ENCODE measurements at places on chromosomes 1 and 21.

DNA sequence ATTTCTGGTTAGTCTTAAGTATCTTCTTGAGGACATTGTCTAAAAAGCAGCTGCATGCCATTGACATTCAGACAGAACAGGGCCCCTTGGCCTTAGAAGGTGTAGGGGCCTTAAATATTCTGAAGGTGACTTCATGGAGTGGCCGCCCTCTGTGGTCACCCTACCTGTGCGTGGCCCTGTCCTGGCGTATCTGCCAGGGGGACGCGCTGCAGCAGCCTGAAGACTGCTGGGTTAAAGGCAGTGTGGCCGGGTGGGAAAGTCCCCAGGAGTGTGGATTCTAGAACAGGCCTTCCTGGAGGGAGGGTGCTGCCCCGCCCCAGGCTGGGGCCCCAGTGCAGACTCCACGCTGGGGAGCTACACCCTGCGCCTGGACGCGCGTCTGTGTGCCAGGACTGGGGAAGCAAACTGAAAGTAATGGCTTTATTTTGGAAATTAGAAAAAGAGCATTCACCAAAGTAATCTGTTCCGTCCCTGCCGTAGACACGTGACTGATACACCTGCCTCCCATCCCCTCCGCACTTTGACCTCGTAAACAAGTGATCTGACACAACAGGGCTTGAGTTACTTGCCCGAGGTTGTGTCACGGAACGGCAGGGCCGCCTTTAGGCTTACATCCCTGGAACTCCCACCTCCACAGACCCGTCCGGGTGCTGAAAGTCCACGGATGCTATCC is 1.8 kb downstream of the AGPAT3 start:
- DNase-seq = no peak

DNA sequence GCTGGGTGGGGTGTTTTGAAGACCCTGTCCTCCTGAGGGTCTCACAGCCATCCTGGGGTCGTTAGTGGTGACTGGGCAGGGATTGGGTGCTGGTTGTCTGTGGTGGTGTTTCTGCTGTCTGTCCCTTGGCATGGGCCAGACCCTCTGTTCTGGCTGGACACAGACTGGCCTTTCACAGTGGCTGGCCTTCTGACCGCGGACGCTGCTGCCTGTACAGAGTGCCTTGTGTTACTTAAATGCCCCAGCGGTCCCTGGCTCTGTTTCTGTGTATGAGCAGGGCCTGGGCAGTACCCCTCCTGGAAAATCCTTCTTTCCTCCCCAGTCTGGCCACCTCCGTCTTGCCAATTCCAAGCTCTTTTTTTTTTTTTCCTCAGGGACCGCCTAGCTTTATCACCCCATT is 50.9 kb downstream of the SH3BGR start:
- DNase-seq = no peak

- no peak for DNase-seq
Measured at GRCh38 chr1:15948091-15948591, 27.8 kb downstream of the ZBTB17 start.

GRCh38 chr1:240387051-240387450 is 224.9 kb downstream of the GREM2 start:
- no peak for DNase-seq

- peak; percentile 40 for DNase-seq
Measured at GRCh38 chr1:28540651-28541050, 12.2 kb upstream of the TRNAU1AP start.

- no peak for DNase-seq
Measured at GRCh38 chr1:178361847-178362246, 134.9 kb downstream of the CLEC20A start.

- DNase-seq = peak; percentile 61
Measured at GRCh38 chr1:59445040-59445439, 148.1 kb downstream of the FGGY start.

- peak; percentile 61 for DNase-seq
Measured at GRCh38 chr1:216750031-216750627, 26.9 kb upstream of the ESRRG start.

GRCh38 chr1:61444288-61444687 is 280.7 kb downstream of the TM2D1 start:
- no peak for DNase-seq

DNA sequence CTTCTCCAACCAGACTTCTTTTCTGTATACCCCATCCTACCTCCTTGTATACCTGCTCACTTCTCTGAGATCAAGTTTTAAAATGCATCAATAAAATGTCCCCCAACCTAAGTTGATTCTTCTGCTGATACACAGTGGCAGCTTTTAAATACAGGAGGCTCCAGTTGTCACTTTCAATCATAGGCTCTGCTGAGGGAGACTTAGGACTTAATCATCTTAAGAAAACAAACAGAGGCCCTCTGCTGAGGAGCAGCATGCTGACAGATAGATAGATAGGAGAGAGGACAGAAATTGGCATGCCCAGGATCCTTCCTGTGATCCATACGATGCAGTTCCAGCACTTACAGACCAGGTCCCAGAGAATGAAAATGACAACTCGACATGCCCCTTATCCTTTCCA is 311.0 kb upstream of the PROX1 start:
- DNase-seq = no peak

DNA sequence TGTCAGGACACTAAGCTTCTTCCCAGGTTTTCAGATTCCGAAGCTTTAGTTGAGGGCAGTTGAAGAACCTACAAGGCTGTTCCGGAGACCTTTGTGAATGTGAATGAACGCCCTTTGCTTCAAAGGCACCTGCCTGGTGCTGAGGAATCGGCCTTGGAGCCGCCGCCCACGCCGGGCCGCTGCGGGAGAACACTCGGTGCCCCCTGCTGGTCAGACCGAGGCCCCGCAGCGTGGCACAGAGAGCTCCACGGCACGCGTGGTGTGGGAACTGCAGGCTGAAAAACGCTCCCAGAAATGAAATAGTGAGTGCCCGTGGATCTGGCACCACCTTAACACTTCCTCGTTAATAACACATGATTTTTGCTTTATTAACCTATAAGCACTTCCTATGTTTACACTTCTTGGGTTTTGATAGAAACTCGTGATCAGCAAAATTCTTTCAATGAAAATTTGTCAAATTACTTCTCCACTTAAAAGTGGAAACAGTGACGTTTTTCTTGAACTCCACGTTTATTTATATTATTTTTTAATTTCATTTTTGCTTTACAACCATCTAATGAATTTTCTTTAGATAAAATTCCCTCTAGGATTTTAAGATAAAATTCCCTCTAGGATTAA is 460.6 kb downstream of the DSCAM start:
- DNase-seq = no peak

DNA sequence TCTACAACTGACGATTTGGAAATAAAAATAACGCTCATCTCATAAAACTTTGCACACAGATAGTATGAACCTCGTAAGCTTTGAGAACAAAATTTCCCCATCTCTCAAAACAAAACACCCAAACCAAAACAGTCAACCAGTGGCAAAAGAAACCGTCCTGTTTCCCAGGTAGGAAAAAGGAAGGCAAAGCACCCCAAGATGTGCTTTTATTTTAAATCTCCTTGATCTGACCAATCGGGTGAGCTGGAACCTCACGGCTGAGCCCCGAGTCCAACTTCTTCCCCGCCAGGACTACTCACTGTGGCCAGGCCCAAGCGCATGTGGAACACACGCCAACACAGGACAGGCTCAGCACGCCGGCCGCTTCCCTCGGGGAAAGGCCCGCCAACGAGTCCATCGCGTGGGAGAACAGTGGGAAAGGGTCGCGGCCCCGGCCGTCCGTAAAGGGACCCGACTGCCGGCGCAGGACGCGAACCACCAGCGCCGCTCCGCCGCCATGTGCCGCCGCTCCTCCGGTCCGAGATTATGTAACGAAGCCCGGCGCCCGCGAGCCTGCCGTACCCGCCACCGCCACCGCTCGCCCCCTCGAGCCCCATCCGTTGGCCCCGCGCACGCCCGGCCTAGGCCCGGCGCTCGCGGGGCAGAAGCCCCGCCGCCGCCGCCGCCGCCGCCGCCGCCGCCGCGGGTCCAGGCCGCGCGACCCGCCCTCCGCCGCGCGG is 759 bp downstream of the AHCTF1 start:
- peak; percentile 72 for DNase-seq

DNA sequence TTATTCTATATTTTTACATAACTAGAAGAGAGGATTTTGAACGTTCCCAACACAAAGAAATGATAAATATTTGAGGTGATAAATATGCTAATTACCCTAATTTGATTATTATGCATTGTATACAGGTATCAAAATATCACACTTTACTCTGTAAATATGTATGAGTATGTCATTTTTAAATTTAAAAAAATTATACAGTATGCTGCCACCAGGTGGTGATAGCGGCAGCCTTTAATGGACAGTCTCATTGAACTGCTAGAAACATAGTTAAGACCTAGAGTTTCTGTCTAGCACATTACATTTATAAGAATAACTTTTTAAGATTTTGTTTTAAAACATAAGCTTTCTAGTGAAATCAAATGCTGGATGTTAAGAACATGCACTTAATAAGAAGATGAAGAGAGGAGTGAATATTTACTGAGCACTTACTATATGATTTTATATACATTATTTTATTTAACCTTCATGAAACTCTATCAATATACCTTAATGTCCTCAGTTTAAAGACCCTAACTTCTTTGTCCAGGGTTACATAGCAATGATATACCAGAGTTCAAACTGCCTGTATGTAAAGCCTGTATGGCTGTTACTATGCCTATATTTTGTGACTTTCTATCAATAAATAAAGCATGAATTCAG is 207.1 kb downstream of the NUF2 start:
- peak; percentile 7 for DNase-seq

DNA sequence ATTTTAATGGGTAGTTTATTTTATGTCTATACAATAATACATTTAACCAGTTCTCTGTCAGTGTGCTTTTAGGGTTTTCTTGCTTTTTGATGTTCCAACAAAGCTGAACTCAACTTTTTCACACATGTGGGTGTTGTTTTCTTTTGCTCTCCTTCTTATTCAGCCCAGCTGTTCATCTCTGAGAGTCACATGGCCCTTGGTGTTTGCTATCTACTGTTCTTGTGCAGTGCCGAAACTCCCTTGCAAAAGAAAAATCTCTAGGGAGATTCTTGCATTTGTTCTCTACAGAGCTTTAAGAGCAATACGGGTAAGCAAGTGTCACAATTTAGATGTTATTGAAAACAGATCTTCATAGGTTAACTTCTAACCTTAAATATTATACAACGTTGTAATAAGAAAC is 281.1 kb upstream of the CXADR start:
- DNase-seq = no peak

- DNase-seq = no peak
Measured at GRCh38 chr1:207035877-207036551, 3.5 kb upstream of the C1orf116 start.

- peak; percentile 93 for DNase-seq
Measured at GRCh38 chr1:81179242-81179641, 621.5 kb upstream of the ADGRL2 start.

- no peak for DNase-seq
Measured at GRCh38 chr1:147913362-147913942, 10.9 kb downstream of the GJA8 start.

GRCh38 chr1:209850342-209850979 is 22.7 kb downstream of the UTP25 start:
- peak; percentile 67 for DNase-seq

- DNase-seq = no peak
Measured at GRCh38 chr1:160748181-160748877, 9.3 kb downstream of the SLAMF7 start.

DNA sequence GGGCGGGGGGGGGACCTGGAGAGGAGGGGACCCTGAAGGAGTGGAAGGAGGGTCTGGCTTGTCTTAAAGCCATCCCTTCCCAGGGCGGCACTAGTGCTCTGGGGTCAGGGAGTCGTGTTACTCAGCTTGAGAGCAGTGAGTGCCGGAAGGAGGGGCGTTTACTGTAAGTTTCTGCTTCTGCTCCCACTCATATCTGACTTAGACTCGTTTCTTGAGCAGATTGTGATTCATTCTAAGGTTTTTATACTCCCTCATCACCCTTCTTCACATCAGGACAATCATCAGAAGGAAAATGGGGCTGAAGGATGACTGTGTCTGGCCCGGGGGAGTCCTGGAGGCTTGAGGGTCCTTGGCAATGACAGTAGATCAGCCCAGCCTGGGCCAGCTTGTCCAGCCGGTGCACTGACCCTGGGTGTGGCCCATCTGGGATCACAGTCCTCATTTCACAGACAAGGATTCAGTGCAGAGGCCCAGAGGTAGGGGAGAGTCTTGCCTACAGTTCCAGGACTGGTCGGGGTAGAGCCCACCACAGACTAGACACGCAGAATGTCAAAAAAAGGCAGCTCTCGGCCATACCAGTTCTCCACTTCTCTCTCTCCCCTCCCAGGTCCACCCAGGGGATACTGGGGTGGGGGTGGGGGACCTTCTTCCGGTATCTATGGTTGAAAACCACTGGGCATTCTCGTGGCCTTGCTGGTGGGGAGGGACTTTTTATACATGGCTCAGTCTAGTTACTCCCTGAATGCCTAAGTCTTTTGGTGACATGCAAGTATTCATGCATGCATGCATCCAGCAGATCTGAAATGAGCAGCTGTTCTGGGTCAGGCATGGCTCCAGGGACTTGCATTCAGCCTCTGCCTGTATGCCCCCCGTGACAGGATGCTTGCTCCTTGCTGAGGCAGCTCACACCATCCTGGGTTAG is 5.1 kb downstream of the TNFRSF8 start:
- peak; percentile 61 for DNase-seq

- no peak for DNase-seq
Measured at GRCh38 chr1:234040446-234041317, 136.2 kb downstream of the SLC35F3 start.

DNA sequence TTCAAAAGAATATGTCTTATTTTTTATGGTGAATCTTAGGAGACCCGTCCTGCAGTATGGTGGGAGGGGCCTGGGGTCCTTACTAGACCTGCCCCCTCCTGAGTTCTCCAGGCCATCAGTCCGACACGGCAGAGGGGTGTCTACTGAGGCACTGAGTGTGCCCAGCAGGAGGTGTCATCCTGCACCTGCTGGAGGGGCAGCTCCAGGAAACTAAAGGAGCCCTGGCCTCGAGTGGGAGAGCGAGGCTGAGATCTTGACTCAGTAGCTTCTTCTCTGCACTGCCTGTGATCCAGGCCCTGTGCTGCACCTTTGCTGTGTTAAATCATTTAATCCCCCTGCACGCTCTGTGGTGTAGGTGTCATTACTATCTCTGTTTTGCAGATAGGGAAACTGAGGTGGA is 587.7 kb downstream of the PTPRU start:
- no peak for DNase-seq

- DNase-seq = no peak
Measured at GRCh38 chr1:193581341-193581740, 394.9 kb upstream of the B3GALT2 start.

DNA sequence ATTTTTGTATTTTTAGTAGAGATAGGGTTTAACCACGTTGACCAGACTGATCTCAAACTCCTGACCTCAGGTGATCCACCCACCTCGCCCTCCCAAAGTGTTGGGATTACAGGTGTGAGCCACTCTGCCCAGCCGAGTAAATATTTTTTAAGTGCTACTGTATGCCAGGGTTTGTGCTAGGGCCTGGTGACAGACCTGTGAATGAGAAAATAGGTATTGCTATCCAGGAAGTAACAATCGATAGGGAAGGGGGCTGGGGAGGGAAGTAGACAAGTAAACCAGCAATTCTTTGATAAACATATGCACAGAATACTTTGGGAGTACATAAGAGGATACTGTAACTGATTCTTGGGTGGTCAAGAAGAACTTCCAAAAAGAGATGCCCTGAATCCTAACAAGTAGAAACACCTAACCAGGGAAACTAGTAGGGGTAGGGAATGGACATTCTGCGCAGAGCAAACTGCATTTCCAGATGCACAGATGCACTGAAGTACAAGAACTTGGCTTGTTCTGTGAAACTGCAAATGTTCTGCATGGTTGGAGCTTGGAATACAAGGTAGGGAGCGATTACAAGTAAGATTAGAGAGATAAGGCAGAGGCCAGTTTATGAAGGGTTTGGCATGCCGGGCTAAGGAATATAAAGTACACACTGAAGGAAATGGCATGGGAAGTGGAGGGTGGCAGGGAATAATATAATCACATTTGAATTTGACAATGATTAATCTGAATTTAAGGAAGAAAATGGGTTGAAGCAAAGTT is 19.0 kb upstream of the DOCK7 start:
- DNase-seq = no peak
